Left kidney (tissue), 8 donors: ENCODE measurements at places on chromosomes 1 and 21. TPM values are rescaled to one million over a fixed set of nuclear protein-coding genes. Genes with fewer than 3 reads are reported as not detected.

Gene AGMAT
- polyA plus RNA-seq = 35.3 TPM

Gene LENEP
- 0.93 TPM for polyA plus RNA-seq

- DNase-seq = no peak
Measured at GRCh38 chr1:110298991-110299390, 40.2 kb upstream of the RBM15 start.

- no peak for DNase-seq
Measured at GRCh38 chr21:36156815-36157670, at the start of gene DOP1B. TSS of gene DOP1B (plus strand) at chr21:36156824. CDS start at chr21:36164734, 7,910 bp downstream.

GRCh38 chr1:158022554-158023312 is 29.3 kb downstream of the KIRREL1 start:
- no peak for DNase-seq

DNA sequence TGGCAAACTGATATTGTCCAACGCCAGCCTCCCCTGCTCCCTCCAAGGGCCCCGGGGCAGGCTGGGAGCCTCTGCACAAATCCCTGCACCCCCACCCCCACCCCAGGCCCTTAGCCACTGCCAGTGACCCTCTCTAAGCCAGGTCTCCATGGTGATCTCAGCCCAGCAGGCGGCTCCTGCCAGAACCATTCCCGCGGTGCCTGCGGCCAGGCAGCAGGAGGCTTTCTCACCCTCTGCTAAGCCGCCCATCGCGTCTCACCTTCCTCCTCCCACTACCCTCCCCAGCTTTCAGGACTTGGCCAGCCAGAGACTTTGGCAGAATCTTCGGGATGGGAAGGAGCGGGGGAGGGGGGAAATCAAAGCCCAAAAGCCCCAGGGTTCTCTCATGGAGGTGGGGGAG is 46.8 kb upstream of the WASF2 start:
- DNase-seq = no peak

GRCh38 chr1:101025283-101025656 is 314 bp downstream of the DPH5 start:
- no peak for DNase-seq

GRCh38 chr1:160017592-160017991 is 14.2 kb downstream of the PIGM start:
- no peak for DNase-seq

DNA sequence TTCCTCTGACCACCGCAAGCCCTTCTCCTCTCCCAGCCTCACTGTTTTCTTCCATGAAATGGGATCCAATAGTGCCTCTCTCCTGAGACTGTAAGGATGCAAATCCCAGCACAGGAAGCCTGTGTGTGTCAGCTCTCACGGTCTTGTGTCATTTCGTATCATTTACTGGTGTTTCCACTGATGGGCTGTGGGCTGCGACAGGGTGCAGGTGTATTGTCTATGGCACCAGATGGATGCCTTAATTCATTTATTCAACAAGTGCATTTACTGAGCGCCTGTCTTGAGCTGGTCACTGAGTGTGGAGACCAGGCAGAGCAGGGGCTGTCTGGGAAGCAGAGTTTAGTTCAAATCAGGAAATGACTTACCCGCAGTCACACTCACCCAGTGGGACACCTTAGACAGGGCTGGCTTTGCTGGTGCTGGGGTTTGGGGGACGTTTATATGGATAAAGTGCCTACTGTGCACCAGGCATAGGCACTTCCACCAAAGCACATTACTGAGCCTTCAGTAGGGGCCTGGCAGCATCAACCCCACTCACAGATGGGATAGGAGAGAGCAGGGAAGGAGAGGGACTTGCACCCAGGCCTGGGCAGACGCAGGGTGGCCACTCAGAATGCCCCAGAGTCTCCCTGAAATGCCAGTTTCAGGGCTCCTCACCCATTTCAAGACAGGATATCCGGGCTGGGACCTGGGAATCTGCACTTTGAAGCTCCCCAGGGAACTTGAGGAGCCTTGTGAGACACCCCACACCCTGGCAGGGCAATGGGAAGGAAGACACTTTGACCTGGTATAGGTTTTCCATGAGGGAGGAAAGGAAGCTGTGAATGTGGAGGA is 398.9 kb downstream of the MATN1 start:
- no peak for DNase-seq

DNA sequence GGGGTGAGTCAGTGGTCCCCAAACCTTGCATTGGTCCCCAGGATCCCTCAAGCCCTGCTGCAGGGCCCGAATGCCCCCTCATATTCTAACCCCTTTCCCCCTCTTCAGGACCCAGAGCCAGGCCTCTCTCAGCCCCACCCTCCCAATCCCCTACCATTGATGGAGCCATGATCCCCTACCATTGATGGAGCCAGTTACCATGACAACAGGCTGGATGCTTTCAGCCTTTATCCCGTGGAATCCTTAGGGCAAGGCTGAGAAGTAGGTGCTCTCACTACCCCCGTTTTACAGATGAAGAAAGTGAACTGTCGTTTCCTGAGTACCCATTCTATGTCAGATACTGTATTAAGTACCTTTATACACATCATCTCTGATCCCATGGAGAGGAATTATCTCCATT is 70.8 kb downstream of the EPHB2 start:
- DNase-seq = no peak

DNA sequence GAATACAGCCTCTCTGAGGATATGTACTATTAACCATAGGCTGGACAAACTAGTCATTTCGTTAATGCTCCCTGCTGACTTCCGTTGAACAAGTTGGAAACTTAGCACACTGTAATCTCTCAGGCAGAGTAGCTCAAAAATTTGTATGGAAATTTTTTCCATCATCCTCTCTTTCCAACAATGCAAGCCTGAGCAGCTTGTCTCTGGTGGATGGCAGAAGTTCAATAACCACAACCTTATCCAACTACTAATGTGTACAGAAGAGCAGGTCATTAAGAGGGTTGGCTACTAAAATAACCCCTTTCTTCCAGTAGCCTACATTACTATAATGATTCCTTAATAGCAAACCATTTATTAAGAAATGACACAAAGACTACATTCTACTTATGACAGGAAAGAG is 262.3 kb downstream of the NFIA start:
- DNase-seq = no peak

- DNase-seq = no peak
Measured at GRCh38 chr1:53130878-53131589, 11.4 kb downstream of the SLC1A7 start.

GRCh38 chr1:19113697-19114092 is 96.4 kb downstream of the UBR4 start:
- peak; percentile 36 for DNase-seq

DNA sequence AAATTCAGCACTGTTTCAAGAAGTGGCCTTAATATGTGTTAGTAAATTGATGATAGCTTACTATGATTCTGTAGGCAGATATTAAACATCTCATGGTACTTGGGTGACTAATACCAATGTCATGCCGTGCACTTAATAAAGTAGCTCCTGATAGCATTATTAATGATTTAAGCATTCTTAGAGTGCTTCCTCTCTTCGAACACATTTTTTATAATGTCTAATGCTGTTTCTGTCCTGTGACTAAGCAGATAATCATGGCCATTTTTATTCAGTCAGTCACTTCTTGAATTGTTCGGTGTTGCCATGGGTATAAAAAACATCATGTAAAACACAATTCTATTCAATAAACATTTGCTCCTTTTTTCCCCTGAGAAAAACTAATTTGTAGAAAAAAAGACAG is 804.6 kb upstream of the ADGRL4 start:
- DNase-seq = no peak
